NCI-H2171 (cell line): ENCODE measurements at places on chromosomes 16 and 17.

DNA sequence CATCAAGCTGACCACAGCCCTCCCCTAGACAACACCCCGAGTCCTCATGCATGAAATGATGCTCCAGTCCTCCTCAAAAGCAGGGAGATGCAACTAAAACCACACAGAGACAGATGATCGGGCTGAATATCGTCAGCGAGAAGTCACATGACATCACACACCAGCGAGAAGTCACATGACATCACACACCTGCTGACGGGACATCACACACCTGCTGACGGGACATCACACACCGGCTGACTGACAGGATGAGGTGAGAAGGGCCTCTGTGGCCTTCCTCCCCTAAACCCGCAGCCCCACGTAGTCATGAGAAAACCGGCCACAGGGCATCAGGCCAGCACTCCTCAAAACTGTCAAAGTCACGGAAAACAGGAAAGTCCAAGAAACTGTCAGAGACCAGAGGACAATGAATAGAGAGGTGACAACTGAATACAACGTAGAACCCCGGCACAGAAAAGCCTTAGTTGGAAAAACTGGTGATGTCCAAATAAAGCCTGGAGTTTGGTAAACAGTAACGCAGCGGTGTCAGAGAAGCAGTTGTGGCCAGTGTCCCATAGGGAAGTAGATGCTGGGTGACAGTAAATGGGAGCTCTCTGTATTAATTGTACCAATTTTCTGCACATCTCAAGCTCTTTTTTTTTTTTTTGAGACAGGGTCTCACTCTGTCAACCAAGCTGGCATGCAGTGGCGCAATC, 14.3 kb downstream of the LITAF start:
- no peak for DNase-seq

GRCh38 chr16:52812678-52813556, 239.8 kb downstream of the CHD9NB start:
- DNase-seq: no peak

DNA sequence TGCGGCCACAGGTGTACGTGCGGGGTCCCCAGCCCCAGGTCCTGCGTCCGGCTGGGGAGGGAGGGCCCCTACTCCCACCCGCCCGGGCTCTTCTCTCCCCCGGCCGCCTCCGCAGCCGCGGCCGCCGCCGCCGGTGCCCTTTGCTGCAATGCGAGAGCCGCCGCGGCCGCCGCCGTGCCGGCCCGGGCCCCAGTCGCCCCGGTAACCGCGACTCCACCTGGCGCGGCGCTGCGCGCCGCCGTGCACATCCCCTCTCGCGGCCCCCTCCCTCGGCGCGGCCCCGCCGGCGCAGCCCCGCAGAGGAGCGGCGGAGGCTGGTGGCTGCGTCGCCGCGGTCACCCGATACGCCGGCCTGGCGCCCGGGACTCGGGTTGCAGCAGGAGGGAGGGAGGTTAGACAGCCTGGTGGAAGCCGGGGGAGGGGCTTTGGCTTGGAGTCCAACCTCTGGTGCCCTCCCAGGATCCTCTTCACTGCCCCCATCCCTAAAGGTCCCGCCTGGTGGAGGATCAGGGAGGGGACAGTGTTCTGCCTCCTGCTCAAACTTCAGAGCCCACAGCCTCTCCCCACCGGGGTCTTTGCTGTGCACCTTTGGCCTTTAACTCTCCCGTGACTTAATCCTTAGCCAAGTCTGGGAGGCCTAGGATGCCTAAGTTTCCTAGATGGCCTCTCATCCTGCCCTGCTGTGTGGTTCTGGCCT, 32.9 kb downstream of the SRCIN1 start:
- DNase-seq: peak; percentile 62

DNA sequence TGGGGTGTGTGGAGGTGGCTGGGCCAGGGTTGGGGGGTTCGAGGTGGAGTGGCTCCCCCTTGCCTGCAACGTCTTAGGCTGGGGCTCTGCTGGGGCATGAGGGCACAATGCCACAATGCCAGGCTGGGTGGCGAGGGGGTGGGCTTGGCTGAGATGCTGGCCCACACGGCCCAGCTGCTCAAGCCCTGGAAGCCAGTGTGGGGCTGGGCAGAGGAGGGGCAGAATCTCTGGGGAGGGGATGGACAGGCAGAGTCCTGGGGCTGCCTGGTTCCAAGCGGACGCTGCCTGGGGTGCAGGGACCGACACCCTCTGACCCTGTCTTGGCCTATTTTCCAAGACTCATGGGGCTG, 37.5 kb upstream of the SSTR5 start:
- DNase-seq: no peak

GRCh38 chr17:72344613-72345012, 223.8 kb downstream of the SOX9 start:
- DNase-seq: no peak

- DNase-seq: no peak
Observed at GRCh38 chr17:29331075-29331707, 37.2 kb upstream of the NUFIP2 start.

GRCh38 chr17:41527063-41528023, 765 bp downstream of the KRT19 start:
- peak; percentile 19 for DNase-seq

GRCh38 chr17:56936697-56937322, 23.0 kb upstream of the TRIM25 start:
- no peak for DNase-seq

GRCh38 chr16:31455601-31456314, 3.5 kb upstream of the ARMC5 start:
- no peak for DNase-seq

GRCh38 chr16:27449434-27450195, 47.6 kb downstream of the IL21R start:
- DNase-seq: no peak

GRCh38 chr17:39939106-39939505, 11.6 kb downstream of the LRRC3C start:
- DNase-seq: no peak

GRCh38 chr17:51941272-51941671, 217.2 kb downstream of the CA10 start:
- no peak for DNase-seq

DNA sequence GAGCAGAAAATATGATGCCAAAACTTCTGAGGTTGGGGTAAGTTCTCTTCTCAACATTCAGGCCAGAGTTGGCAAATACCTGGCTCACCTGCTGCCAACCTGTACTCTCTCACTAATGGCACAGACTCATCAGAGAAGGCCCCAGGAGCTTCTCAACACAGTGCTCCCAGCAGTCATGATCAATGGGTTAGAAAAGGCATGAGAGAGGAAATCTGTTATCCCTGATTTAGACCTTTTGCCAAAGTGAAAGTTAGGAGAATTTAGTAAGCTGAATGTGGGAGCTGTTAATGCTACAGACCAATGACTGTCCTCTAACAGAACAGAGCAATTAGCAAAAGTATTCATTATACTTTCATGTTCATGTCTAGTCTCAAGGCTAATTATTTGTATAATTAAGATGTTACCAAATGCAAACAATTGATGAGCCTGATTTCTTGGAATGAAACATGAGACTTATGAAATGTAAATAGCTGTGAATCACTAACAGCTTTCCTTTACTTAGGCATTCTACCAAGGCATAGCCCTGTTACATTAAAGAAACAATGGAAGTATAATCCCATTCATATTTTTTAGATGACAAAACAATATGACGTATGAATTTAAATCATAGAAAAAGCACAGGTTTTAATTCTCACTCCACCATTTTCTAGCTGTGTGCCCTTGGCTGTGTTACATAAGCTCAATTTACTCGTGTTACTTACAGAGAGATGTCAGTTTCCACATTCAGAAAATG, 68.7 kb upstream of the MARCHF10 start:
- no peak for DNase-seq
